Mesothelial cell of epicardium (in vitro differentiated cells): ENCODE measurements at places on chromosomes 6 and 20. TPM values are rescaled to one million over a fixed set of nuclear protein-coding genes. Genes with fewer than 3 reads are reported as not detected.

The UBD gene
- 0.47 to 0.50 TPM (median 0.49 TPM) in 3 replicates for total RNA-seq

The C6orf118 gene
- total RNA-seq: 0.24 to 0.27 TPM in 2 of 3 replicates, not detected in the other

The CRISP2 gene
- not detected in 3 replicates for total RNA-seq

The SLC22A16 gene
- not detected in 3 replicates for total RNA-seq

The WFDC5 gene
- not detected in 3 replicates for total RNA-seq

DNA sequence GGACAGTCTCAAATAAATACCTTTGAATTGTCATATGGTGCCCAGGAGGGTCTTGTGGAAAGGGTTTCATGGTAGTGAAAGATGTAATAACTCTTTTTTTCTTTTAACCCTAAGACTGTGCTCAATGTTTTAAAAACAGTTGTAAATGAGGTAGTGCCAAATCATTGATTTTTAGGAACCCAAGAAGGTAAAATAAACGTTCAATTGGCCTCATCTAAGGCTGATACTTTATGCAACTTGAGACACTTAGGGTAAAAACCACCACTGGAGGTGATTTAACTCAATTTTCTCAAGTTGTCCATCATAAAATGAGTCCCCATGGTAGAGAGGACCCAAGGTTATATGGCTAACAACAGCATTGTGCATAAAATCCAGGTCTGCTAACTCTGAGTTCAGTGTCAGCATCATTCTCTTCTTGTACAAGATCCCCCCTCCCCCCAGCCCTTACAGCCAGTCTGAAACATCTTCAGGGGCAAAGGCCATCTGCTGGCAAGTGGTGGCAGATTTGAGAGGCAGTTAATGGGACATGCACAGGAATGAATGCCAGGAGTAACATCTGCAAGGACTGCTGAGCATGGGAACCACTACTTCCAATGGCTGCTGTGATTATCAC is 244.4 kb downstream of the GMPR start:
- DNase-seq: no peak

DNA sequence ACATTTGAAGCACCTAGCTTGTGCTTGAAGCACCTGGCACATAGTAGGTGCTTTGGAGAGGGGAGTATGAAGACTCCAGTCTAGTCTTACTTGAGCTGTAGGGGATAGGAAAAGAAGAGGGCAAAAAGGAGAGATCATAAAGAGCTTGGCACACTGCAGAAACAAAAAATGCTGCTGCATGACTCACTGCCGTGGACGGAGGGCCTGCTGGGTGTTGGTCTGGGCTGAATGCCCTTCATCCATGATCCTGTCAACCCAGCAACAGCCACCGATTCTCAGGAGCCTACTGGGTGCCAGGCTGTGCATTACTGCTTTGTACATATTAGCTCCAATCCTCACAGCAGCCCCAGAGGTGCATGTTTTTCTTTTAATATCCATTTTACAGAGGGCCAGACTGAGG is 6.0 kb downstream of the PDYN start:
- no peak for DNase-seq
